Stimulated activated CD8-positive, alpha-beta memory T cell treated with anti-CD3 and anti-CD28 coated beads, Interleukin-12 subunit alpha, Interleukin-12 subunit beta, amount 100 ng/mL, for 1 hour (primary cell): ENCODE measurements at places on chromosomes 1 and 21.

- no peak for DNase-seq
These were observed 180.4 kb downstream of the NTMT2 start for GRCh38 chr1:170326186-170326585.

GRCh38 chr1:159911326-159912070, 11.5 kb upstream of the CFAP45 start:
- no peak for DNase-seq

- no peak for DNase-seq
These were observed 300.7 kb upstream of the SPAG17 start for GRCh38 chr1:118485757-118486156.

- no peak for DNase-seq
These were observed 8.7 kb upstream of the COL6A1 start for GRCh38 chr21:45972716-45973474.

DNA sequence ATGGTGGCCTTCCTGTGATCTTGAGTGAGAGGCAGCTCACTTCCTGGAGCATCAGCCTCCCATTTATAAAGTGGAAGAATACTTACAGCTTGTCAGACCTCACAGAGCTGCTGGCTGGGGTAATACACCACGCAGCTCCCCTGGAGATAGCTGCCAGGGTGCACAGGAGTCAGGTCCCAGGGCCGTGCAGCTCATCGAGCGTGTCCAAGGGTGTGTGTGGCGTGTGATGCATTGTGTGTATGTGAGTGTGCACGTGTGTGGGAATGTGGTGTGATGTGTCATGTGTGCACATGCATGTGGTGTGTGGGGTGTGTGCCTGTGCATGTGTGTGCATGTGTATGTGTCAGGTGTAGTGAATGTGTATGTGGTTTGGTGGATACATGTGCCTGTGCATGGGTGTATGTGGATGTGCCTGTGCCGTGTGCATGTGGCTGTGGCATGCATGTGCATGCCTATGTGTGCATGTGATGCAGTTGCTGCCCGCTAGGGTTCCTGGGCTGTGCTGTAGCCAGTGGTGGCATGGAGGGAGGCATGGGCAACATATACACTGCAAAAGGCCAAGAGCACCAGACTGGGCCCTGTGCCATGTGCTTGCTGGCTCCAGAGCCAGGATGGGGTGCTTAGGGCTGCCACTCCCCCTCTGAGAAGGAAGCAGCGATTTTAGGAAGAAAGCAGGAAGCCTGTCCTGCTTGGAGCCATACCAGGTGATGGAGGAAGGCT, 24.6 kb downstream of the WNT3A start:
- no peak for DNase-seq

GRCh38 chr1:47183308-47184089, 6.3 kb downstream of the PDZK1IP1 start:
- DNase-seq = no peak

GRCh38 chr21:44455524-44456213, 359 bp downstream of the LRRC3 start:
- no peak for DNase-seq

DNA sequence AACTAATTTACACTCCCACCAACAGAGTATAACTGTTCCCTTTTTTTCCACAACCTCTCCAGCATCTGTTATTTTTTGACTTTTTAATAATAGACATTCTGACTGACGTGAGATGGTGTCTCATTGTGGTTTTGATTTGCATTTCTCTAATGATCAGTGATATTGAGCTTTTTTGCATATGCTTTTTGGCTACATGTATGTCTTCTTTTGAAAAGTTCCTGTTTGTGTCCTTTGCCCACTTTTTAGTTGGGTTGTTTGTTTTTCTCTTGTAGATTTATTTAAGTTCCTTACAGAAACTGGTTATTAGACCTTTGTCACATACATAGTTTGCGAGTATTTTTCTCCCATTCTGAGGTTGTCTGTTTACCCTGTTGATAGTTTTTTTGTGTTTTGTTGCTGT, 375.2 kb downstream of the MATN1 start:
- no peak for DNase-seq

- DNase-seq = no peak
These were observed 13.6 kb downstream of the THAP3 start for GRCh38 chr1:6638226-6638625.

GRCh38 chr1:107246775-107247345, 106.0 kb downstream of the NTNG1 start:
- DNase-seq = no peak

- DNase-seq = no peak
These were observed 12.1 kb upstream of the RNF223 start for GRCh38 chr1:1085911-1086841.

- no peak for DNase-seq
These were observed 48.0 kb upstream of the ACOT11 start for GRCh38 chr1:54500107-54500431.

GRCh38 chr1:155008015-155008941, 5.7 kb downstream of the ZBTB7B start:
- no peak for DNase-seq
